ENCODE measurements at places on chromosomes 1 and 21. TPM values are rescaled to one million over a fixed set of nuclear protein-coding genes. Genes with fewer than 3 reads are reported as not detected.

DNA sequence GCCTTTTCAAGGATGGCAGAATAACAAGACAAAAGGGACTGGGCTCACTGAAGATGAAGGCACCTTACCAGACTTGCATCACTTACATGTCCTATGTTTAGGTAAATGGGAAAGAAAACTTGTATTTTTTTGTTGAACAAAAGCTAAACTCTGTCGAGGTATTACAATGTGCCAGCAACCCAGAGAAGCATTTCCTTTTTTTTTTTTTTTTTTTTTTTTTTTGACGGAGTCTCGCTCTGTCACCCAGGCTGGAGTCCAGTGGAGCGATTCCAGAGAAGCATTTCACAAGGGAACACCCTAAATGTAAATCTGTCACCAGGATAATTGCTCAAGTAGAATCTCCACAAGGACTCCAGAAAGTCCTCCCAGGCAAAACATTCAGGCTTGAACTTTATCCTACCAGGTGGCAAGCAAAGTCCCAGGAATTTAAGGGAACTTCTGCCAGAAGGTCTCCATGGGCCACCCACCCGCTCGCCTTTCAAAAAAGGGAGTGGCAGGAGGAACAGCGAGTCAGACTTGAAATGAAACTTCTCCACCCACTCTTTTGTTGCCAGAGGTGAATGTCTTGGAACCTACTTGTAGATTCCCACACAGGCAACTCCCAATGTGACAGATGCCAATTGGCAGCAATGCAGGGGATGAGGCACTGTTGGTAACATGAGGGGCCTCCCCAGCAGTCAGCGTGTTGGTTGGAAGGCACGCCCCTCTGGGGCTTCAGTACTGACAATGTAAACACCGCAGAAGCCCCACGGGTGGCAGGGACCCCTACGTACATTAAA lies 125.0 kb downstream of the TIAM1 start:
- DNase-seq = no peak

The CDC20 gene
- 36.3 TPM for polyA plus RNA-seq

DNA sequence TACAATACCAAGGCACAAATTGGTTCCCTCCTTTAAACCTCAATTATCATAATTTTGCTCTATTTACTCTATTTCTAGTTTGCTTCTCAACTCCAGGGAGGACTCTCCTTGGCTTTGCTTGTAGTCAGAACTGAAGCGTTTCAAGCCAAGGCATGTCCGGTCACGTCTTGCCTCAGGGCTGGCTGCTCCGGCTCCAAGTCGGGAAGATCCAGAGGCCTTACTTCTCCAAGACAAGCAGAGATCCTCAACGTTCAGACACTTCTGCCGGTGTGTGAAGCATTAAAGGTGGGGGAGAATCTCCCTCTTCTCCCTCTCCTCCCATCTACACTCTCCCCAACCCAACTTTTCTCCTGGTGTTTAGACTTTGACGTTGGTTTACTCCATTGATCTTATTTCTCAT lies 7.2 kb upstream of the HHAT start:
- no peak for DNase-seq

The MIS18A gene
- polyA plus RNA-seq = 26.9 TPM

The RORC gene
- polyA plus RNA-seq = 1.3 TPM

The AMY2A gene
- polyA plus RNA-seq = 0.23 TPM

The WNT4 gene
- polyA plus RNA-seq = 7.9 TPM
